ENCODE measurements at places on chromosomes 3 and 15.

DNA sequence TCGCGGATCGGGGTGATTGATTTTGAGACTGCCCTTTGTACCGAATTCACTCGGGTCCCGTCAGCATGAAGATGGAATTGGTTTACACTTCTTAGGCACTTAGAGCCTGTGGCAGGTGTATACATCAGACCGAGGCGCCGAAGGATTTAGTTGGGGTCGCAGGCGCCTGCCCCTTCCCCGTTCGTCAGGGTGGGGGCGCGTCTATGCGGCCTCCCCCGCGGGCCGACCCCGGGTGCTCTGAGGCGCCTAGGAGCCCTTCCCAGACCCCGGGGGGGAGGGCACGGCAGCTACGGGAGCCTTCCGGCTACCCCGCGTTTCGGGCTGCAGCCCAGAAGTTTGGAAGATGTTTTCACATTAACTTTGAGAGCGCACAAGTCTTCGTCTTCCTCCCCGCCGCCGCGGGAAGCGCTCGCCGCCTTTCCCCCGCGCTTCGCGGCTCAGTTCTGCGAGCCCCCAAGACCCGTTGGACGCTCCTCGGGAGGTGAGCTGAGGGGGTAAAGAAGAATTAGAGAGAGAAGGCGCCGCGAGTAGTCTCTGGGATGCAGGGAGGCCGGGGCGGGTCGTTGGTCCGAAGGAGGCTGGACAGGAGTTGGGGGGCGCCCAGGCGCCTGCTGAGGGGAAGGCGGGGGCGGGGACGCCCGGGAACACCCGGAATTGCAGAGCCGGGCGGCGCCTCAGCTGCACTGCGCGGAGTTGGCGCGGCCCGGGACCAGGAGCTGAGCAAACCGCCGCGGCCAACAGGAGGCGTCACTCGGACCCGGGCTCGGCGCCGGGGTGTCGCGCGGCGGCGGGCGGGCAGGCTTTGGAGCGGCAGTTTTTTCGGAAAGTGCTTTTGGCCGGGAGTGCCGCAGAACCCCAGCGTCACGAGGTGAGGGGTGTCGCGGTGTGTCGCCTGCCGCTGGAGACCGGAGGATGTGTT lies 780 bp downstream of the TIPARP start:
- no peak for DNase-seq

DNA sequence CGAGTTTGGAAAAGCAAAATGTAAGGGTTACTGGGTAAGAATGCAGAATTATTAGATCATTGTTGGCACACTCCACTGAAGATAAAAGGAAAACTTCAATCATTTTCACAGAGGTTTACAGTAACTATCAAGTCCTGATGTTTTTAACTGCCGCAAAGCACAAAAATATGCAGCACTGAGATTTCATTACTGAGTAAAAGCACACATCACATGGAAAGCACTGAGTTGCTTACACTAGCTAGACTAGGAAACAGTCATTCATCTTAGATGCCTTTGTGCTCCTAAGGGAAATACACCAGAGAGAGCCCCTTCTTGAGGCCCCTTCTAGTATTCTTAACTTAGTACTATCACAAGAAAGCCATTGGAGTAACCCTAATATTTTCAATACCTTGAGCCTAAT lies 11.8 kb upstream of the P2RY1 start:
- no peak for DNase-seq

- DNase-seq = no peak
Measured at GRCh38 chr3:142651711-142652110, 55.5 kb downstream of the PLS1 start.

- no peak for DNase-seq
Measured at GRCh38 chr3:178508443-178508825, 27.8 kb upstream of the KCNMB2 start.

GRCh38 chr3:71636001-71636400 lies 52.5 kb upstream of the FOXP1 start:
- no peak for DNase-seq

- no peak for DNase-seq
Measured at GRCh38 chr3:182726258-182727142, 66.8 kb upstream of the ATP11B start.

DNA sequence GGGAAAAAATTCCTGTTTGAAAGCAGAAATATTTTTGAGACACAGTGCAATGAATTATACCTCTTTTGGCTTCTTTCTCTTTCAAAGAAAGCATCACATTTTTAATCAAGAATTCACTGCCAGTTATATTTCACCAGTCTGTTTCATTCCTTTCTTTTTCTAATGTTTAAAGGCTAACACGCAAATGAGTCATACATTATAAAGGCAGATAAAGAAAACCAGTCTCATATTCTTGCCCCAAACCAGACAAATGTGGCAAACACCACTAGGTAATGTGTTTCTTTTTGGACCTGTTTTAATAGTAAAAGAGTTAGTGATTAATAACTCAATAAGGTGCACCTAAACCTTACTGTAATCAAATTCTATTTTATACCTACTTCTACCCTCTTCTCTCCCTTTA lies 83.8 kb downstream of the PLOD2 start:
- no peak for DNase-seq

- no peak for DNase-seq
Measured at GRCh38 chr3:10350324-10350985, 29.5 kb upstream of the SEC13 start.

DNA sequence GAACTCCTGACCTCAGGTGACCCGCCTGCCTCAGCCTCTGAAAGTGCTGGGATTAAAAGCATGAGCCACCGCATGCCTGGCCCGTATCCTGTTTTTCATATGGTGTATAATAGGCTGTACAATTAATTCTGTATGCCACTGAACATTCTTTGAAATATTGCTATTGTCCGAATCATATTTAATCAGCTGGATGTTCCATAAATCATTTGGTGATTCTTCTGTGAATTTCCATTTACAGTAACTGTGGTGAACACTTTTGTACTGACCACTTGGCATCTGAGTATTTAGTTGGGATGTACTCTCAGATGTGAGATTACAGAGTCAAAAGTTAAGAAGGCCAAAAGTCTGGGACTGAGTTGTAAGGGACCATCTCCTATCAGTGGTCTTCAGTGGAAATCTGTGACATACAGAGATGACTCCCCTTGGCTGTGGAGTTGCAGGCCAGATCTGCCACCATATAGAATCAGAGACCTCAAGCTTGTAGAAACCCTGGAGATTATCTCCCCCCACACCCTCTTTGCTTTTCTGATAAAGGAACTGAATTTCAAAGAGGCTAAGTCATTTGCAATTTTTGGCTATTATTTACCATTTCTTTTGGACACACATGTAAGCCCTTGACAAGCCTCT lies 25.7 kb upstream of the DYNC1LI1 start:
- DNase-seq = no peak

GRCh38 chr15:41133454-41133853 lies 17.4 kb upstream of the INO80 start:
- no peak for DNase-seq

DNA sequence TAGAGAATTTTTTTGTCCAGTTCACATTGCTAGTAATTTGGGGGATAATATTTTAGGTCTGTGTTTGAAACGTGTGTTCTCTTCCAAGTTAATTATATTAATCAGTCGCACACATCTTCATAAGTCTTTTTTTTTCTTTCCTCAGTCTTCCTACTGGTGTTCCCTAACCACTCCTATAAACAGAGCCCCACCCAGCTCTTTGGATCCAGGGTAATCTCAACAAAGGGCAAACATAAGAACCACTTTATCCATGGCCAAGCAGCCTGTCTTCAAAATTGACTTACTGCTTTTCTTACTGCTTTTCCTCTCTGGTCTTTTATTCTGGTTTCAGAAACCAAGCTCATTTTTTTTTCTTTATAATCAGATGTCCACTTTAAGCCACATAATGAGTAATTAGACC lies 266.8 kb upstream of the NECTIN3 start:
- no peak for DNase-seq

DNA sequence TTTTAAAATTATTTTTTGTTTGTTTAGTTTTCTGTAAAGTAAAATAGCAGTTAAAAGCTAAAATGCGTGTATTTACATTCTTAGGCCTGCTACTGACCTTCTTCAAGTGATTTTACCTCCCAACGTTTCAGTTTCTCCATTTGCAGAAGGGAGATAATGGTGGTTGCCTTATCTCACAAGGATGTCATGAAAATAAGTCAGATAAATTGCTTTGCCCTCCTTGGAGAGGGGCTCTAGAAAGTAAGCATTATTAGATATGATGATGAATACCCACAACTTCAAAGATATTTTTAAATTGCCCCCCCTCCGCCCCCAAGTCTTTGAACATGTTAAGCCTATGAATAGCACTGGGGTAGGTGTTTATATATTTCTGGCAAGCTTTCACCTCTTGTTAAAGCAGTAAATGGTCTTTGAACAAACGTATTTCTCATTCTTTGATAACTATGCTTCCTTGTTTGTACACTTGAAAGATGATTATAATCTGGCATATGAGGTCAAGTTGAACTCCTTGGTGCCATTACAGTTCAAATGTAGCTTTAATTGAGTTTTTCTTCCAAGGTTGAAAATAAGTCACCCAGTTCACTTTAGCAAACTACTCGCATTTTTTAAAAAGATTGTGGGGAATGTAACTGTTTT lies 6.4 kb downstream of the TERC start:
- no peak for DNase-seq

GRCh38 chr3:127990461-127990860 lies 61.8 kb upstream of the SEC61A1 start:
- no peak for DNase-seq

DNA sequence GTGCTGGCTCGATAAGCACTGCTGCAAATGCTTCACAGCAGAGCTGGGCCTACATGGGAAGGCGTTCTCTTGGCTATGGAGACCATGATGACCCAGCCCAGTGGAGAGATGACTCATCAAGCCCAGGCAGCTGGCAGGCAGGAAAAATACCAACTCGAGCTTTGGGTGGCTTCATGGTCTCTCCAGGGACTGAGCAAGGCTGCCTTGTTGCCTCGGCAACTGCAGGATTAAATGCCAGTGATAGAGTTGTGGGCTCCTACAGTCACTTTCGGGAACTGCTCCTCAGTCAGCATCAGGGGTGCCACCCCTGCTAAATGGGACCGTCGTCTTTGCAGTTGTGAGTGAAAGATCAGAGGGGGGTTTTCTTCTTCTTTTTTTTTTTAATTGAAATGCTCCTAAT lies 54.6 kb upstream of the MYZAP start:
- no peak for DNase-seq

DNA sequence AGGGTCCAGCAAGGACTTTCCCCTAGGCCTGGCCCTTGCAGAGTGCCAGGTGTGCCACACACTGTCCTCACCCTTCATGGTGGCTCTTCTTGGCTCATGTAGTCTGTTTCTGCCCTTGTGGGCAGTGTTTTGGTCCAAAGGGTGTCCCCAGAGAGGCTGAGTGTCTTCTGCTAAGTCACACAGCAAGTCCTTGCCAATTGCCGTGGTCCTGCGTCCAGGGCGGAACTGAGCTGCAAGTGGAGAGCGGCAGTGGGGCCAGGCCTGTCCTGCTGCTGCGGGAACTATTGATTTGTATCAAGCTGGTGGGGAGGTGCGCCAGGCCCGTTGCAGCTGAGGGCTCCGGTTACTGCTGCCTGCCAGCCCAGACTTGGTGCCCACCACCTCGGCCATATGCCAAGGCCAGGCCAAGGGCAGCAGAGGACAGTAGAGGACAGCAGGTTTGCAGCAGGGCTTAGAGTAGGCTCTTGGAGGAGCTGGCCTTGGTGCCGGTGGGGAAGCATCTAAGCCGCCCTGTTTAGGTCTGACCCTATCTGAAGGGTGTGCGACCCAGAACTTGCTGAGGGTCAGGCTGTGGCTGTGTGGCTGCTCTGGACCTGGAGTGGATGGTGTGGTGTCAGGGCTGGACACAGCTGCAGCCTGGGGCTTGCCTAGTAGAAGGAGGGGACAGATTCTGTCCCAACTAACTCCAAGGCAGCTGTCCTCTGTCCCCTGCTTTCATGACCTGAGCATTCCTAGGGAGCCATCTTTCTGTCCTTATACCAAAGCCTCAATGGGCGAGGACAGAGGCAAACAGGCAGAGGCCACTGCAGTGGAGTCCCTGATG lies 4.5 kb downstream of the AMIGO3 start:
- DNase-seq = no peak

GRCh38 chr15:38522922-38523321 lies 41.7 kb downstream of the RASGRP1 start:
- DNase-seq = no peak

- no peak for DNase-seq
Measured at GRCh38 chr3:44077267-44077666, 164.4 kb upstream of the TOPAZ1 start.

DNA sequence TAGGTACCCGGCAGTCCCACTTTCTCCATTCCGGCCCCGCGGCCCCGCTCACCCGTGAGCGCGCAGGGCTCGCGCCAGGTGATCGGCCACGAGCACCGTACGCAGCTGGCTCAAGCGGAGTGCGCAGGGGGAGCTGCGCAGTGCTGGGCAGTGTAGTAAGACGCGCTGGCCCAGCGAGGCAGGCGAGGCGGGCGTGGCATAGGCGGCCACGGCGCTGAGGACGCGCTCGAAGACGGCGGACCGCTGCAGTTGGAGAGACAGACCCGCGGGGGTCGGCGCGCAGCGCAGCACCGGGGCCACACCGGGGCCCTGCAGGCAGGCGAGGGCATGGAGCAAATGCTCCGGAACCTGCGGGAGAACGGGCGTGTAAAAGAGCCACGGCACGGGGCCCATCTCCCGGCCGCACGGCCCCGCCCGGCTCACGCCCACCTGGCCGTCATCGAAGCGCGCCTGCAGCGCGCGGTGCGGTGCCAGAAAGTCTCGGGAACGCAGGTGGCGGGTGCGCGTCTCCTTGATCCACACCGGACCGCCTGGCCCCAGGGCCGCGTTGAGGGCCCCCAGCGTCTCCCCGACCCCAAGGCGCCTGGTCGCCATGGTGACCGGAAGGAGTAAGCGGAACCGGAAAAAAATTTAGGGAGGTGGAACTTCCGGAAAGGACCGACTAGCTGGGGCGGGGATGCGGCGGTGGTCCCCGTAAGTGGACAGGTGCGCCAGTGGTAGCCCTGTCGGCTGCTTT lies at the start of gene DALRD3:
Gene DALRD3 (minus strand): TSS at position 610 of the 736 bp plus-strand sequence. CDS start 16 bp downstream, at position 594.
- no peak for DNase-seq

DNA sequence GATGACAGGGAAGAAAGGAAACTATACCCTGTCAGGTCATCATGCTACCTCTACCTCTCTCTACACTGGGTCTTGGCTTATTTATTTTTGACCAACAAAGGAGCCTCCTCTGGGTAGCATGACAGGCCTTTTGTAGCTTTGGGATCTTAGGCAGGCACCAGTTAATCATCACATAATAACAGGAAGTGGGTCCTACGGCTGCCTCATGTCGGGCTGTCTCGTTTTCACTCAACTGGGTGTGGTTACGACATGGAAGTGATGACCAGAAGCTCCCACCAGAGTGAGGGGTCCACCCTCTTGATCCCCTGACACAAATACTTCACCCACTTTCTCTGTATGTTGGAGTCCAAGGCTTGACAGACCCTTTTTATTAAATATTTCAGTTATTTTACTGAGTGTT lies 105.3 kb downstream of the CD47 start:
- no peak for DNase-seq

- peak; percentile 85 for DNase-seq
Measured at GRCh38 chr3:45817831-45818522, 21.6 kb upstream of the SLC6A20 start.

DNA sequence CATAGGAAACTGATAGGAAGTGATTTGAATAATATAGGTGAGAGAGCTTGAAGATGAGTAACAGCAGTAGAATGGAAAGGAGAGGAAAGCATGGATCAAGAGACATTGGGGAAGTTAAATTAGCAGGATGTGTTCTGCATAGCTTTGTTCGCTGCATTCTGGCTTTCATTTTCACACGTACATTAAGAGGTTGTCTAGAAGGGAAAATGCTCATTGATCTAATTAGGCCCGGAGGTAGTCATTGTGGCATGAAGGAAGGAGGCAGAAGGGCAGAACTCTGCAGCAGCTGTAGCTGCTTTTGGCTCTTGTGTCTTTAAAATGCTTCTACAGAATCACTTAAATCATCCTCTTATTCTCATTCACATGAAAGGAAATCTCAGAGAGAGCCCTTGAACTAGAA lies 40.3 kb downstream of the KCNAB1 start:
- no peak for DNase-seq

- DNase-seq = no peak
Measured at GRCh38 chr15:52795464-52796227, 5.5 kb upstream of the ONECUT1 start.
